ENCODE measurements at places on chromosomes 7 and 10.

GRCh38 chr10:114631666-114632417 lies 26.2 kb downstream of the ABLIM1 start:
- DNase-seq: no peak

- DNase-seq: peak; percentile 82
Measured at GRCh38 chr7:1169409-1170368, 9.7 kb upstream of the ZFAND2A start.

DNA sequence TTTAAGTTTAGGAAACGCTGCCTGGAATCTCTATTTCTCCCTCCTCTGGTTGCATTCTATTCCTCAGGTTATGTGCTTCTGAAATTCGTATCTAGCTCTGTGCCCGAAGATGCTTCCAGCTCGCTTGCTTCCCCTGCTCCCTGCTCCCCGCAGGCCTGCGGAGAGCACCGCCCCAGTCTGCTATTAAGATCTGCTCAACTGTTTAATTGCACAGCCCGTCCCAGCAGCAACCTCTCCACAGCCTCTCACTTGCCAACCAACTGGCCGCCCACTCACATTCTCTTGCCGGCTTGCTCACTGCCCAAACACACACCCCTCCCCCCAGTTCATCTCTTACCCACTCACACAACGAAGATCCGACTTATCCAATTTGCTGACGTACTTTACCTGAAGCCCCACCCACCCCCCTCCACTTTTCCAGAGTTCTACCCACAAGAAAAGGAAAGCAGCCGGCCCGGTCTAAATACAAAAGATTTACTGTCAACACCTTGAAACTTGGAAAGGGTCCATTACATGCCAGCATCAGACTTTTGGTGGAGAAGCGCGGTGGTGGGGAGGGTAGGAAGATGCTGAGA lies 167.3 kb upstream of the KLF14 start:
- no peak for DNase-seq

GRCh38 chr7:45978010-45978681 lies 57.1 kb upstream of the IGFBP3 start:
- no peak for DNase-seq

DNA sequence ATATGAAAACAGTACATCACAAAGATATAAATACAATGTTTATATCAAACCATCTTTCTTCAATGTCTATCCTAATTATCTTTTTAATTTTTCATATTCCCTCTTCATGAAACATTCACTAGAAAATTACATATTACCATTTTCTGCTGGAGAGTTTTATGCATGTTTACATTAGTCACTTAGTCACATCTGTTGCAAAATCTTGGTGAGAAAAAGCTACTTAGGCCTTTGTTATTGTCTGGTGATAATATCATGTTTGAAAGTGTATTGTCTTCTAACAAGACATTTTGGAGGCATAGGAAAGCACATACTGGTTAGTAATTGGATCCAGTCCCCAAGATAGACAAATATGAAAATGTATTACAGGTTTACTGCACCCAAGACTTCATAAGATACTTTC lies 163.6 kb downstream of the GNAI1 start:
- no peak for DNase-seq

- DNase-seq: no peak
Measured at GRCh38 chr10:22320591-22321155, at the start of gene BMI1. Gene BMI1, plus strand, starts transcription at chr10:22321099. Its CDS starts 5,351 bp downstream, at chr10:22326450.

DNA sequence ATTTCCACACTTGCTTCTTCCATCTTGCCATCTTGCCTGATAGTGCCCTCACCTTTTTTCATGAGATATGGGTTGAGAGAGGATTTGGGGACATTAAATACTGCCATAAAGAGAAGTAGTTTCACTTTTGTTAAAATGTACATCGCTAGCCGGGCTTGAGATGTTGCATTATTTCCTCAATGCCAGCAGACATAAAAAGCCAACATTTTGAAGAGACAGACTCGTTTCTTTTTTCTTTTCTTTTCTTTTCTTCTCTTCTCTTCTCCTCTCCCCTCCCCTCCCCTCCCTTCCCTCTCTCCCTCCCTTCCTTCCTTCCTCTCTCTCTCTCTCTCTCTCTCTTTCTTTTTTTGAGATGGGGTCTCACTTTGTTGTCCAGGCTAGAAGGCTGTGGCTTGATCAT lies 17.9 kb downstream of the ENKUR start:
- DNase-seq: no peak

- no peak for DNase-seq
Measured at GRCh38 chr7:149635561-149636329, 137.6 kb downstream of the ZNF467 start.

DNA sequence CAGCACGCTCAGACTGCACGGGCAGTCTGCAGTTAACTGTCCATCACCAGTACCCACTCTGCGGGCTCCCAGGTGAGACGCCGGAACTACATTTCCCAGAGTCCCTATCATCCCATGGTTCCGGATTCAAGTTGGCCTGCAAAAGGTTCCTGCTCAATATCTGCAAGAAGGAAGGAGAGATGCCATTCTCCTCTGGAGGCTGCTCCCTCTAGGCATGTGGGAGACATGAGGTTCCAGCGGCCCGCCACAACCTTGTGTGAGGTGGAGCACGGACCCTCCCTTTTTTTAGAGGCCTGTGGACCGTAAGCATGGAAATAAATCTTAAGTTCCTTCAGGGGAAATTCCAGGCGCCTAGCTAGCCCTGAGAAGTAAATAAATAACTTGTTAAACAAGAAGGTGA lies 29.7 kb downstream of the NUP42 start:
- no peak for DNase-seq

- DNase-seq: no peak
Measured at GRCh38 chr10:88117869-88118632, 254.6 kb downstream of the PTEN start.

GRCh38 chr7:99036546-99037111 lies 107.3 kb downstream of the SMURF1 start:
- no peak for DNase-seq

GRCh38 chr10:84176836-84177474 lies 3.4 kb downstream of the GPR15LG start:
- DNase-seq: no peak

- DNase-seq: no peak
Measured at GRCh38 chr10:76329891-76330575, 898.6 kb downstream of the LRMDA start.

DNA sequence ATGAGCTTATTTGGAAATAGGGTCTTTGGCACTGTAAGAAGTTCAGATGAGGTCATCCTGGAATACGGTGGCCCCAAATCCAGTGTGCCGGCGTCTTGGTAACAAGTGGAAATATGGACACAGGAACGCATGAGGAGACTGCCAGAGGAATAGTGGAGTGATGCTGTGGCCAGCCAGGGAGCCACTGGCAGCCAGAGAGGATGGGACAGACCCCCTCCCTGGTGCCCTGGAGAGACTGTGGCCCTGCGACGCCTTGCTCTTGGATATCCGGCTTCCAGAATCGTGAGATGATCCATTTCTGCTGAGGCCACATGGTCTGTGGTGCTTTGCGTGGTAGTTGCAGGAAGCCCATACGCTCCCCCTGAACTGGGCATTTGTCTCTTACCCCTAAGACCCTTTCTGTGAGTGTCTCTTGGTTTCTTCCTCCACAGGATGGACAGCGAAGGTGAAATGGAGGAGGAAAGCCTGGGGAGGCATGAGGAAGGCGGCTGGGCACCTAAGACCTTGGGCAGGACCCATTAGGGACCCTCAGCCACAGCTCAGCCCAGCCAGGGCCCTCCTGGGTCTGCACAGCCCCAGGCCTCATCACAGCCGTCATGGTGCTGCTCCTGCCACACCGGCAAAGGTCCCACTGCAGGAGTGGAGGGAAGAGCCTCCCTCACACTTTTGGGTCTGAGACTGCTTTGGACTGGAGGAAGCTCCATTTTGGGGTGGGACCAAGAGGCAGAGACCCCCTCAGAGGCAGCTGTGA lies 53.6 kb downstream of the INSIG1 start:
- no peak for DNase-seq

All from stimulated activated CD8-positive, alpha-beta memory T cell treated with anti-CD3 and anti-CD28 coated beads, Interleukin-4, amount 100 ng/mL, for 4 hours (primary cell).